ENCODE measurements at places on chromosomes 7 and 10.

DNA sequence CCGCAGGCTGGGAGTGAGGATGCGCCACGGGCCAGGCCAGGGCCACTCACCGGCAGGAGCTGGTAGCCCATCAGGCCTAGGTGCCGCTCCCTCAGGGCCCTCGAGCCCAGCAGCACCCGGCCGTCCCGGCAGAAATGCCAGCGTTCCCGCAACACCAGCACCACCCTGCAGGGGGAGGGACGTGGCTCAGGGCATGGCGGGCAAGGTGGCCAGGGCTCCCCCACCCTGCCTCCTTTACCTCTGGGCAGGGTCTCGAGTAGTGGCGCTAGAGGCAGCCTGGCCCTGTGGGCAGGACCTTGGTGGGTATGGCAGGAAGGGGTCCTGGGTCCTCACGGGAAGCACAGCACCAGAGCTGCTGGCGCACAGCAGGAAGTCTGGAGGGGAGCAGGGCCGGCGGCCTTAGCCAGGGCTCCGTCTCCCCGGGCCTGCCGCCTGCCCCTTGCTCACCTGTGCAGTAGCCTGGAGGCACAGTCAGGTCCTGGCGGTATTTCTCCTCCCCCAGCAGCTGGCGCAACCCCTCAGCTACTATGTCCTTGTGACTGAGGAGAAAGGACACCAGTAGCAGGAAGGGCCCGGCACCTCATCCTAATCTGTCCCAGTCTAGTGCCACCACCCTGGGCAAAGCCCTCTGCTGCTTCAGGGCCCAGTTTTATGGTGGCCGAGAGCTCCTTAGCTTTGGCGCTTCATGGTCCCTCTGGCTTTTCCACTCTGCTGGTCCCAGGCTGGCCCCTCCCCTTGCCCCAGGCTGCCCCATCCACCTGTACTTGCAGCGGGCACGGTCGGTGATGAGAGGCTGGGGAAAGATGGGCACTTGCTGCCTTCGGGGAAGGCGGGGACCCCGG is 3.5 kb downstream of the FASTK start:
- DNase-seq: no peak

DNA sequence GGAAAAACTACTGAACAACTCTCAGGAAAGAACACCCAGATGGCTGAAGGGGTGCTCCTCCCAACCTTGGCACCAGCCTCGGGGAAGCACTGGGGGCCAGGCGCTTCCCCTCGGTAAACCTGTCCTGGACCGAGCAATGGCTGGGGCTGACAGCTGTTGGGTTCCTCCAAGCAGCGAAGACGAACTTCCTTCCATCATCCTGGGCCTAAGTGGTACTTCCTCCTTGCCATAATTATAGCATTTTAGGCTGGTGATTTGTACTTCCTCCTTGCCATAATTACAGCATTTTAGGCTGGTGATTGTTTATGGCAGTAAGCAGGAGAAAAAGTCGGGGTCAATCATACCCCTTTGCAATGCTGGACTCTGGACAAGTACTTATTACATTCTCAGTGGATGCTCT is 69.3 kb downstream of the MYOF start:
- DNase-seq: no peak

- no peak for DNase-seq
These were observed 42.1 kb downstream of the FAM53B start for GRCh38 chr10:124701881-124702656.

- DNase-seq: no peak
These were observed 26.9 kb downstream of the MYPN start for GRCh38 chr10:68135922-68136792.

- DNase-seq: no peak
These were observed 78.6 kb upstream of the SYPL1 start for GRCh38 chr7:106190589-106191330.

- DNase-seq: no peak
These were observed 9.4 kb upstream of the GRK5 start for GRCh38 chr10:119197921-119198320.

DNA sequence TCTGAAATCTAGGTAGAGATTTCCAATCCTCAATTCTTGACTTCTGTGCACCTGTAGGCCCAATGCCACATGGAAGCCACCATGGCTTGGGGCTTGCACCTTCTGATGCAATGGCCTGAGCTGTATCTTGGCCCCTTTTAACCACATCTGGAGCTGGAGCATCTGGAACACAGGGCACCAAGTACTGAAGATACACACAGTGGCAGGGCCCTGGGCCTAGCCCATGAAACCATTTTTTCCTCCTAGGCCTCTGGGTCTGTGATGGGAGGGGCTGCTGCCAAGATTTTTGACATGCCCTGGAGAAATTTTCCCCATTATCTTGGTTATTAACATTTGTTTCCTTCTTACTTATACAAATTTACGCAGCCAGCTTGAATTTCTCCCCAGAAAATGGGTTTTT is 39.1 kb downstream of the GCC1 start:
- DNase-seq: no peak

- no peak for DNase-seq
These were observed 245.6 kb downstream of the SLC25A13 start for GRCh38 chr7:96076350-96076707.

GRCh38 chr7:136890399-136890798 is 21.9 kb downstream of the CHRM2 start:
- DNase-seq: no peak

GRCh38 chr10:42637142-42637541 is 1.2 kb downstream of the ZNF33B start:
- no peak for DNase-seq

DNA sequence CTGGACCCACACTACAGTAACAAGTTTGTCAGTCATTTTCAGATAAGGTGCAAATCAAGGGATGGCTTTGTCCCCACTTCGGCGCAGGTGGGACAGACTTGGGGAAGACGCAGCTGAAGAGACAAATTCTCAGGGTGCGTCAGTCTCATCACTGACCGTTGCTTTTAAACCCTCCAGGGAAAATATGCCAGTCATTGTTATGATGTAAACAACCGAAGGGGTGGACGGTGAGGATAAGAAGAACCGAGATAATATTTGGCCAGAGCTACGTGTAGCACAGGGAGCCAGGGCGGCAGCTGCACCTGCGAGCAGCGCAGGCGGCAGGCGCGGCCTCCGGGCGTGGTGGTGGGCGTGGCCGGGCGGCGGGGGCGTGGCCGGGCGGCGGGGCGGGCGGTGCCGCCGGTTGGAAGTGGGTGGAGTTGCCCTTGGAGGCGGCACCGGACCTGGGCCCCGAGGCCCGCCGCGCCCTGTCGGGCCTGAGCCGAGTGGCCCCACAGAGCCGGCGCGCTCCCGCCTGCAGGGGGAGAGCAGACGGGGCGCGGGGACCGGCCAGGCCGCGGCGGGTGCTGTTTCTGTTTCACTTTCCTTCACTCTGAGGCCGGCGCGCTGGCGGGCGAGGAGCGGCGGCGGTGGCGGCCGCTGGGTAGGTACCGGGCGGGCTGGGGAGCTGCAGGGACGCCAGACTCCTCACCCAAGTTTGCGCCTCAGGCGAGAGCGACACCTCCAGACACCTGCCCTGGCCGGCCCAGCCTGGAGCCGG is at the start of gene PCGF5:
Gene PCGF5 (plus strand): TSS at position 470 of the 760 bp plus-strand sequence. CDS start 2,209 bp downstream, outside the sequence.
- DNase-seq: peak; percentile 11

DNA sequence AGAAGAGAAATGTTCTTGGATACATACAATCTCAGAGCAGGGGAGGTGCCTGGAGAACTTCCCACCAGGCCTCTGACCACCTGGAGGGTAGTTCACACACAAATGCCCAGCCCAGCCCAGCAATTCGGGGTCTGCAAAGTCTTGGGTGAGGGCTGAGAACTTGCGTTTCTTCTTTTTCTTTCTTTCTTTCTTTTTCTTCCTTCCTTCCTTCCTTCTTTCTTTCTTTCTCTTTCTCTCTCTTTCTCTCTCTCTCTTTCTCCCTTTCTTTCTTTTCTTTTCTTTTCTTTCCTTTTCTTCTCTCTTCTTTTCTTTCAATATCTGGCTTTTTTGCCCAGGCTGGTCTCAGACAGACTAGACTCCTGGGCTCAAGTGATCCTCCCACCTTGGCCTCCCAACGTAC is 22.4 kb downstream of the NPC1L1 start:
- DNase-seq: no peak

GRCh38 chr7:94272821-94273583 is 121.7 kb upstream of the COL1A2 start:
- DNase-seq: no peak

DNA sequence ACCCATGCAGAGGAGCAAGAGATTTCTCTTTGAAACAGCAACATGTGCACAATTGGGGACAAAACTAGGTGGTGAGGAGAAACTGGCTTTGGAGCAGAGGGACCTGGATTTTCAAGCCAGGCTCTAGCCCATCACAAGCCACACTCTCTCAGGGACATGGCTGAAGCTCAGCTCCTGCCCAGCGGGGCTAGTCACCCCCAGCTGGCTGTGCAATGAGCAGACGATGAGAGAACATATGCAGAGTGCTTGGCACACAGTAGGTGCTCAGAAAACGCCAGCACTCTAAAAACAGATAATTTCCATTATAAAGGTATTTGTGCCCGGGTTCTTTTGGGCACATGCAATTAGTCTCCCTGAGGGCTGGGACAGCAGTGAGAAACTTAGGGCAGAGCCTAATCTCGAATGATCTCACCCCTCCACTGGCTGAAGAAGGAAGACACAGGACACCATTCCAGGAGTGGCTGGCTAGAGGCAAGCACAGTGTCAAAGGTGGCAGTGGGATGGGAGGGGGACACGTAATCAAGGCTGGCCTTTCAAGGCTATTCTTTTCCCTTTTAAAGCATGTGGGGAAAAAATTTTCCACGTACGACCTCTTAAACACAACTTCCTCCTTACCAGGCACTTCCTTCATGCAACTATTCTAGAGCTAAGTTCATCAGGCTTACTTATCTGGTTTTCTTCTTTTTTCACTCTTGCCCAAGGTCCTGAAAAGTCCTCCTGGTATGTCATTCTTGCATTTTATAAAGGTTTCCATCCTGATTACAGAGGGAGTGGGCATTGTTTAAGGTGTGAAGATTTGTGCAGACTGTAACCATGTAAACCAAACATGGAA is 15.1 kb downstream of the FAM53B start:
- no peak for DNase-seq

DNA sequence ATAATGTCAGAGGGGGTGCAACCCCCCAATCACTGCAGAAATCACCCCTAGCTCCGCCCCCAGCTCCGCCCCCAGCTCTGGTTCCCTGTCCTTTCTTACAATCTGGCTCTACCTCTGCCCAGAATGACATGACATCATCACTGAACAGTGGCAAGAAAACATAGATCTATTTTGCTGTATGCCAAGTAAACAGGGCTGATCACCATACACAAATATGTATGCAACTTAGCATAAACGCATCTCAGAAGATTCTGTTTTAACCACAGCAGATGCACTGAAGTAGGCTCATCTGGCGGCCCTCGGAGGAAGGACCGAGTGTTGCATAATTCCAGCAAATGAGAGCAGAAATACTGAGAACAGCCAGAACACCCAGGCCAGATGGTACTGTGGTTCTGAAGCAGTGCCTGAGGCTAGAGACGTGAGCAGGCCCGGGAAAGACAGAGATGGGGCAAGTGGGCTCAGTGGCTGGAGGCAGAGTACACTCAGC is 293.3 kb upstream of the KLF14 start:
- DNase-seq: no peak

GRCh38 chr7:47932016-47932415 is 16.2 kb downstream of the PKD1L1 start:
- DNase-seq: no peak

Measured in SHP77 treated with DMSO at 0.1 percent for 48 hours (cell line).